Hippocampal formation (tissue), 2 donors: ENCODE measurements at places on chromosomes 4 and X.

- DNase-seq: no peak
Observed at GRCh38 chrX:50617183-50617582, 146.6 kb upstream of the DGKK start.

GRCh38 chrX:69317721-69318120 lies 152.5 kb upstream of the PJA1 start:
- no peak for DNase-seq

DNA sequence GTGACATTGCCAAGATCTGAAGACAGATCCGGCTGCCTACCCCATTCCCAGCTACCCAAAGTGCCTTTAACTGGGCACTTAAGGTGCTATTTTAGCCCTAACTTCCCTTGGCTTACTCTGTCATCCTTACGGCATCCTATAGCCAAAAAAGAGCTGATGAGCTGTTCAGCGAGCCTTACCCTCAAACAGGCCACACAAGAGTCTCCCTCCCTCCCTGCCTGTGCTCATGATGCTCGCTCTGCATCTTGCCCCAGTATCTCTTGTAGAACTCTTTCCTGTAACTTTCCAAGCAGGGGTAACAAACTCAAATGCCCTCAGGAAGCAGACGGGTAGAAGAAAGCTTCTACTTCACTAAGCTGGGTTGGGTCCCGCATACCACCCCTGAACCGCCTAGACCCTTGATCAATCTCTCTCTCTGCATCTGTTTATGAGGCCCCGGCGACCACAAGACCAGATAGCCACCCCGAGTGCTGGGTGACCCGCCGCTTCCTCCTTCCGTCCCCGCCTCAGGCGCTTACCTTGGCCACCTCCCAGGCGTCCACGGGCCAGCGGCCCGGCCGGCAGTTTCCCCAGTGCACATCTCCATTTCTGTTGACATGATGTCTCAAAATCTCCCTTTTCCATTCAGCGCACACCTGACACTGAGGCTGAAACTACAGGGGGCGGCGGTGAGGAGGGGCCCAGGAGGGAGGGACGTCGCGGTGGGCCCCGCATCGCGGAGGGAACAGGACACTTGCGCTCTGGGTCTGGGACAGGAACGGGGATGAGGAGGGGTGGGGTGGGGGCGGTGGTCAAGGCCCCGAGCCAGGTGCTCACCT lies 663 bp downstream of the CXorf38 start:
- DNase-seq: no peak

DNA sequence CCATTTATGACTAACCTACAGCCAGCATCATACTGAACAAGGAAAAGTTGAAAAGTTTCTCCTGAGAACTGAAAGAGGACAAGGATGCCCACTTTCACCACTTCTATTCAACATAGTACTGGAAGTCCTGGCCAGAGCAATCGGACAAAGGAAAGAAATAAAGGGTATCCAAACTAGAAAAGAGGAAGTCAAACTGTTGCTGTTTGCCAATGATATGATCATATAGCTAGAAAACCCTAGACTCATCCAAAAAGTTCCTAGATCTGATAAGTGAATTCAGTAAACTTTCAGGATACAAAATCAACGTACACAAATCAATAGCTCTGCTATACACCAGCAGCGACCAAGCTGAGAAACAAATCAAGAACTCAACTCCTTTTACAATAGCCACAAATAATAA lies 64.5 kb downstream of the CENPC start:
- DNase-seq: no peak

DNA sequence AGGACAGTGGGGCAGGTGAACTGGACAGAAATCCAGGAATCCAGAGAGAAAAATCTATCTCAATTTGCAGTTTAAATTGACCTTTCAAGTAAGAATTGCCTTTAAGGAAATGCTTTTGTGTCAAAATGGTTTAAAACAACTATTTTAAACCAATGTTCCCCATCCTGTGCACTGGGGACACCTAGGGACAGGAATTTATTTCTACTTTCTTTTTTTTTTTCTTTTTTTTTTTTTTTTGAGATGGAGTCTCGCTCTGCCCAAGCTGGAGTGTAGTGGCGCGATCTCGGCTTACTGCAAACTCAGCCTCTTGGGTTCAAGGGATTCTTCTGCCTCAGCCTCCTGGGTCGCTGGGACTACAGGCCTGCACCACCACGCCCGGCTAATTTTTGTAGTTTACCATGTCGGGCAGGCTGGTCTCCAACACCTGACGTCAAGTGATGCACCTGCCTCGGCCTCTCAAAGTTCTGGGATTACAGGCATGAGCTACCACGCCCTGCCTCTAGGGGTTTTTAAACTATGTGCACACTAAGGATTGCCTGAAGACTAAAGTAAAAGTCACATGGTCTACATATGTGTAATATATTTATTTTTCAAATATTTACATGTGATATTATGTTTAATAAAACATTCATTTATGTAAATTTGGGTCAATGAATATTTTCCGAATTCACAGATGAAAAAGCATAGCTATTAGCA lies 1213.4 kb downstream of the STIM2 start:
- no peak for DNase-seq

- no peak for DNase-seq
Observed at GRCh38 chrX:19991350-19991718, 473 bp upstream of the BCLAF3 start.
